ENCODE measurements at places on chromosomes 1 and 21.

DNA sequence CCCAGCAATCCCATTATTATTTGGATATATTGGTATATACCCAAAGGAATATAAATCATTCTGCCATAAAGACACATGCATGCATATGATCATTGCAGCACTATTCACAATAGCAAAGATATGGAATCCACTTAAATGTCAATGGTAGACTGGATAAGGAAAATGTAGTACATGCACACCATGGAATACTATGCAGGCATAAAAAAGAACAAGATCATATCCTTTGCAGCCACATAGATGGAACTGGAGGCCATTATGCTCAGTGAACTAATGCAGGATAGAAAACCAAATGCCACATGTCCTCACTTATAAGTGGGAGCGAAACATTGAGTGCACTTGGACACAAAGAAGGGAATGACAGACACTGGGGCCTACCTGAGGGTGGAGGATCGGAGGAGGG lies 24.6 kb downstream of the KAZN start:
- DNase-seq: no peak

- no peak for DNase-seq
Measured at GRCh38 chr1:152983234-152983633, 647 bp upstream of the SPRR1A start.

GRCh38 chr1:108114033-108114599 lies 86.0 kb downstream of the SLC25A24 start:
- DNase-seq: no peak

GRCh38 chr1:179818743-179819173 lies 58.8 kb downstream of the TOR1AIP2 start:
- DNase-seq: no peak

- DNase-seq: no peak
Measured at GRCh38 chr1:237103021-237103420, 61.0 kb downstream of the RYR2 start.

- no peak for DNase-seq
Measured at GRCh38 chr1:116854403-116854690, 55.4 kb upstream of the PTGFRN start.

GRCh38 chr1:51498924-51499323 lies 20.1 kb downstream of the EPS15 start:
- no peak for DNase-seq

DNA sequence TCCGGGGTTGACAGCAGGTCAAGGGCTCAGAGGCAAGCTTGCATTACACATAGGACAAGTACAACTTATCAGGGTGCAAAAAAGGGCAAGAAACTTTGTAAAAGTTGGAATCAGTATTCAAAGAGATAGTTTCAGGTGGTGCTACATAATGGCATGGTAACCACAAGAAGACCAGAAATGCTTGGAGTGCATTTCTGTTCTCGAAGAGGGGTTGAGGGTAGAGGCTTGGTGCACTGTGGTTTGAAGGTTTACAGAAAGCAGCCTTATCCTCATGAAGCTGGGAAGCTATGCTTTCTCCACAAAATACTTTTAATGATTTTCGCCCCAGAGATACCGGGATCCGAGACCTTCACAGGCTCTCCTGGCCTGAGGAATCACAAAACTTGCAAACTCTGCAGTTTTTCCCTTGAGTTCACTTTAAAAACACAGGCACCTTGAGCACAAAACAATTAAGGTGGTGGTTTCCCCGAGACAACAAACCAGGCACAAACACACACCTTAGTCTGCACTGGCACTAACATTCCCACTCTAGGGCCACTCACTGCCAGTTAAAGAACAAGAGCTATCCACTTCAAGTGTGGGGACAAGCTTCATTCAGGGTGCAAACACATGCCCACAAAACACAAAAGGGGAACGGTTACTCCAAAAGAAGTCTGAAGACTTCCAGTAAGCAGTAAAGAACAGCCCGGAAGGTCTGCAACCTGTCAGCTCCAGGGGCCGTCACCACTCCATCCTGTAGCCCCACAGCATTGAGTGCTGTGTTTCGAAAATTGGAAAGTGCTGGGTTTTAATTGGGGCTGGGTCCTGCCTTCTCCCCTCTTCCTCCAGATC lies 29.8 kb upstream of the NFIA start:
- no peak for DNase-seq

GRCh38 chr1:217561446-217561845 lies 69.4 kb downstream of the GPATCH2 start:
- no peak for DNase-seq

DNA sequence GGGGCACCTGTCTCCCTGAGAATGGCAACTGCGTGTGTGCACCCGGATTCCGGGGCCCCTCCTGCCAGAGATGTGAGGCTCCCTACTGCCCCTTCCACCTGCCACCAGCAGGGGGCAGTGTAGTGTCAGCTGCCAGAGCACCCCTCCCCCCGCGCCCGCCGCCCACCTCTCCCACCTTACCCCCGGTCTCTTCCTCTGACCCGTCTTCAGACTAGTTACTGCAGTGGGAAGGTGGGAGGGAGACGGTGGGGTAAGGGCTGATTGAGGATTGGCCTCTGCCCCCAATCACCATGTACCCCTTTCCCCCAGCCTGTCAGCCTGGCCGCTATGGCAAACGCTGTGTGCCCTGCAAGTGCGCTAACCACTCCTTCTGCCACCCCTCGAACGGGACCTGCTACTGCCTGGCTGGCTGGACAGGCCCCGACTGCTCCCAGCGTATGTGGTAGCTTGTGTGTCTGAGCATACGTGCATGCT lies 10.1 kb upstream of the LRRC71 start:
- peak; percentile 63 for DNase-seq

DNA sequence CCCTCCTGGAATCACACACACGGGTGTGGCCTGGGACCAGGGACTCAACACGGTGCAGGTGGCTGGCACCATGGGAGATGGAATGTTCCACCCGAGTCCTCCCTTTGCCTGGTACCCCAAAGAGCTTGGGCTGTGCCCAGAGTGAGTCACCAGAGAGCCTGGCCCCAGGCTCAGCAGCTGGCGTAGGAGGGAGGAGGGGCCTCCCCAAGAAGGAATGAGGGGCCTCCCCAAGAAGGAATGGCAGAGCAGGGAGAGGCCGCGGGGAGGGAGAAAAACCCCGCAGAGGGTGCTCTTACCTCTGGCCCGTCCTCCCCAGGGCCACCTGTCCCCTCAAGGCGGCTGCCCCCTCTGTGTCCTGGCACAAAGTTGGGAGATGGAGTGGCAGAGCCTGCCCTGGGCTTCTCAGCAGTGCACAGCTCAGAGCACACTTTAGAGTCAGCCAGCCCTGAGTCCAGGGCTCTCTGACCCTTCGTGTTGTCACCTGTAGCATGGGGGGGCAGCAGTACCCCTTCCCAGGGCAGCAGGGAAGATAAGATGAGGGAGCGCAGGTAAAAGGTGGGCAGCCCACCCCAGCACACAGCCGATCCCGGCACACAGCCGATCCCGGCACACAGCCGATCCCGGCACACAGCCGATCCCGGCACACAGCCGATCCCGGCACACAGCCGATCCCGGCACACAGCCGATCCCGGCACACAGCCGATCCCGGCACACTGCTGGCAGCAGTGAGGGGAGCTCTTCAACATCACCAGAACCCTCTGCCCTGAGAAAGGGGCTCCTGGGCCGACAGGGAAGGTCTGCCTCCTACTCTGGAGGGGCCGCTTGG lies 20.2 kb upstream of the KCNAB2 start:
- peak; percentile 29 for DNase-seq

DNA sequence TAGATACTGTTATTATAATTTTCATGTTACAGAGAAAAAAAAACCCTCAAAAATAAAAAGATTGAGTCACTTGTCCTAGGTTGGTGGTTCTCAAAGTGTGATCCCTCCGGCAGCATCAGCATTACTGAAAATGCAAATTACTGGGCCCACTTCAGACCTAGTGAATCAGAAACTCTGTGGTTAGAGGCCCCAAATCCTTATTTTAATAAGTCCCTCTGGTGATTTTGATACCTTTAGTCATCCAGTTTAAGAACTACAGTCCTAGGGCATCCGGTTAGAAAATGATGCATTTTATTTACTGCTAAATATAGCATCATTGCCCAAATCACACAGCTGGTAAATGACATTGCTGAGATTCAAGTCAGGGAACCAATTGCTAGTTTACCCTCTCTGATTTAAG lies 203.7 kb upstream of the RUNX1 start:
- DNase-seq: no peak

DNA sequence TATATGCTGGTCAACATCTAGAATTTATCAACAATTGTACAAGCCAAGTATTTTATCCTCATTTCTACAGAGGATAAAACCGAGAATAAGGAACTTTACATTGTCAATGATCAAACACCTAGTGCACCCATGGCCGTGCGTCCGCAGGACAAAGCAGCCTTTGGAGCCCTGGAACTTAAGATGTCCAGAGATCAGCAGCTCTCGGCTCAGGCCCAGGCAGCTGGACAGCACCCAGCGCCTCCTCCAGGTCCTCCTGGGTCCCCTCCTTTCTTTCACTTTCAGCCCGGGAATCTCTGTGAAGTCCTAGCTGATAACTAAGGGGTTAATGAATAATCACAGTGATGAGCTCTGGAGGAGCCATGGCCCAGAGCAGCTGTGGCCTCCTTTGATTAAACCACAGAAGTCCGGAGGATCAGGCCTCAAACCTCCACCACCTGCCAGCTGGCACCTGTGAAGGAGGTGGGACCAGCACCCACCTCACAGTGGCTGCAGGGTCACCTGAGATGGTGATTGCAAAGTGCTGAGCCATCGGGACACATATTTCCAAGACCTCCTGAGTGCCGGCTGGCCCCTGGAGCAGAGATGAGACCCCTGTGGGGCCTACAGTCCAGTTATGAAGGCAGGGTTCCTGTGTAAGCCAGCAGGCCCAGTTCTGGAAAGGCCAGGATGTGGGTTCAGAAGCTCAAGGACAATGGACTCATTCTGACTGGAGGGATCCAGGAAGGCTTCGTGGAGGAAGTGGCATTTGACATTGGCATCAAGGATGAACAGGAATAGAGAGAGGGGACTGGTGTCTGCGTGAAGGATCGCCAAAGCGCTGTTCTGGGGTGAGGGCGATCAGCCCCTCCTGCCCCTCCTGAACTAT lies 11.6 kb upstream of the SAMD11 start:
- no peak for DNase-seq

- DNase-seq: no peak
Measured at GRCh38 chr1:210938416-210938925, 195.5 kb downstream of the KCNH1 start.

GRCh38 chr1:1040004-1040991 lies 20.4 kb downstream of the AGRN start:
- DNase-seq: peak; percentile 72

DNA sequence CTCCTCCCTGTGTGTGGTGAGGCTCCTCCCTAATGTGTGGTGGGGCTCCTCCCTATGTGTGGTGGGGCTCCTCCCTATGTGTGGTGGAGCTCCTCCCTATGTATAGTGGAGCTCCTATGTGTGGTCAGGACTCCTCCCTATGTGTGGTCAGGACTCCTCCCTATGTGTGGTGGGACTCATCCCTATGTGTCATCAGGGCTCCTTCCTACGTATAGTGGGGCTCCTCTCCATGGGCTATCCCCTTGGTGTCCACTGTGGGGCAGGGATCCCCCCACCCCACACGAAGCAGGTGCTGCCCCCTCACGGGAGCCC lies 29.6 kb downstream of the PRSS38 start:
- DNase-seq: no peak

DNA sequence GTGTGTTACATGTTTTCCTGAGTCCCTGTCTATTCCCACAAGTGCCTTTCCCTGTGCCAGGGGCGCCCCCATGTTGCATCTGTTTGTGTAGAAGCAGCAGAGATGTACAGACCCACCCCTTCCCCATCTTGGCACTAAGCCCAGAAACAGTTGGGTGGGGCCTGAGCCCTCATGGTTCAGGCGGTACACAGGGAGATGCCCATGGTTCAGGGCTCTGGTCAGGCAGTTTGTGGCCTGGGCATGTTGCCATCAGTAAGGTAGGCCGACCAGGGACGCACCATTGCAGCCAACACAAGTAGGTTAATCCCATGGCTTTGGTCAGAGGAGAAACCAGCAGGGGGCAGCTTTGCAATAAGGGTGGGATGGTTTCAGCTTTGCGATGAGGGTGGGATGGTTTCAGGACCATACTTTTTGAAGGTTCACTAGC lies 914 bp upstream of the ADGRB2 start:
- DNase-seq: no peak

GRCh38 chr1:12441414-12442105 lies 176.4 kb downstream of the DHRS3 start:
- DNase-seq: no peak

DNA sequence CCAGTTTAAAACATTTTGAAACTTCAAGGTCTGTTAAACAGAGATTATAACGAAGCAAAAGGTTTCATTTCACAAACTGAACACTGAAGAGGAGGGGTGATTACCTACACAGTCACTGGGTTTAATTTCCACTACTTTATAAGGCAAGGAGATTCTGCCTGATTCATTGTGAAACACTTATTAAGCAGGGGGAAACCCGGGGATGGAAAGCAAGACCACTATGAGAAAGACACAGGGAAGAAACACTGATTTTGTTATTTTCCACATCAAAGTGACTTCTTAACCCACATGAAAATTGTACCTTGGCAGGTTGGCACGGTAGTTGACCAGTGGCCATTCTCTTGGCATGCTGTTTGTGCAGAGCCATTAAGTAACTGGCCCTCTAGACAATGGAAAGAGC lies 8.1 kb upstream of the F5 start:
- DNase-seq: peak; percentile 3

GRCh38 chr1:106698660-106699059 lies 357.8 kb upstream of the PRMT6 start:
- no peak for DNase-seq

DNA sequence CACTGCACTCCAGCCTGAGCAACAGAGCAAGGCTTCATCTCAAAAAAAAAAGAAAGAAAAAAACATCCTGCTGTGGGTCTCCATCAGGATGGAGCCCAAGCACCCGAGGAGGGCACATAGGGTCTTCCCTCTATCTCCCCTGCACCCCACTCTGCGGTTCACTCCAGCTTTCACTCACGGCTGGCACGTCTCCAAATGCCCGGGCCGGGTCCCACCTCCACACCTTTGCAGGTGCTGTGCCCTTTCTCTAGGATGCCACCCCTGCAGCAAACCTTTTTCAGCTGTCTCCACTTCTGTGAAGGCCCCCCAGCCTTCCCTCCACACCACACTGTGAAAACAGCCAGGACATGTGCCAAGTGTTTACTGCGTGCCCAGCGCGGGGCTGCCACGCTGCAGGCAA lies 22.4 kb upstream of the DDOST start:
- no peak for DNase-seq

- no peak for DNase-seq
Measured at GRCh38 chr1:24562625-24563024, 6.7 kb downstream of the NCMAP start.

- no peak for DNase-seq
Measured at GRCh38 chr1:76158126-76158525, 83.6 kb downstream of the ST6GALNAC3 start.
